ENCODE measurements at places on chromosomes 13 and 19. TPM values are rescaled to one million over a fixed set of nuclear protein-coding genes. Genes with fewer than 3 reads are reported as not detected.

DNA sequence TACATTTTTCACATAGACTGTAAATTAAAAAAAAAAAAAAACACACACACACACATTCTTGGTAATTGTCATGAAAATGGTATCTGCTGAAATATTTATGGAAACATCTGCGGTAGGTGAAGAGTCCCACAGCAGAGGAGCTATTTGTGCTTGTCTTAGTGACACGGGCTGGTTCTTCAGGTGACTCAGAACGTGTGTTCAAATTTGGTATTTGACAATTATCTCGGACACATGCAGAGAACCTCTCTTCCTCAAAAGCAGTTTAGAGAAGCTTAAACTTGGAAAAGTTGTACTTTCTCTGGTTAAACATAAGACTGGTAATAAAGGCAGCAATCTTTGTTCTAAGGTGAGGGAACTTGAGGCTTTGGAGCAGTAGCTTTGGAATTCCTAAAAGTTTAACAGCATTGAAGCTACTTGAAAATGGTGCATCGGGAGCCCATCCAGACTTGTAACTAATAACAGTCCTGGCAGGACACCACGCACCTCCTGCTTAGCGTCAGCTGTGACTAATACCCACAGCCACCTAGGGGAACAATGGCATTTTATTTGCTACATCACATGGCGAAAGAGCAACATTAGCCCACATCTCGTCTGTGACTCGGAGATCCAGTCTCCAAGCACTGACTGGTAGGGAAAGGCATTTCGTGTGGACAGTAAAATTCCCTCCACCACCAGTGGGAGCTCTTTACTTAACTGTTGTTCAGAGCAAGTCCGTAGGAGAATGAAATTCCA, 1505.1 kb upstream of the SLC10A2 start:
- H3K27ac ChIP-seq: no peak overlapping the region
- peak; percentile 79 for DNase-seq
- no peaks in the 10 kb centered on the region for H3K4me1 ChIP-seq
- H3K27me3 ChIP-seq: no peaks in the 10 kb centered on the region
- no peaks in the 10 kb centered on the region for H3K36me3 ChIP-seq

DNA sequence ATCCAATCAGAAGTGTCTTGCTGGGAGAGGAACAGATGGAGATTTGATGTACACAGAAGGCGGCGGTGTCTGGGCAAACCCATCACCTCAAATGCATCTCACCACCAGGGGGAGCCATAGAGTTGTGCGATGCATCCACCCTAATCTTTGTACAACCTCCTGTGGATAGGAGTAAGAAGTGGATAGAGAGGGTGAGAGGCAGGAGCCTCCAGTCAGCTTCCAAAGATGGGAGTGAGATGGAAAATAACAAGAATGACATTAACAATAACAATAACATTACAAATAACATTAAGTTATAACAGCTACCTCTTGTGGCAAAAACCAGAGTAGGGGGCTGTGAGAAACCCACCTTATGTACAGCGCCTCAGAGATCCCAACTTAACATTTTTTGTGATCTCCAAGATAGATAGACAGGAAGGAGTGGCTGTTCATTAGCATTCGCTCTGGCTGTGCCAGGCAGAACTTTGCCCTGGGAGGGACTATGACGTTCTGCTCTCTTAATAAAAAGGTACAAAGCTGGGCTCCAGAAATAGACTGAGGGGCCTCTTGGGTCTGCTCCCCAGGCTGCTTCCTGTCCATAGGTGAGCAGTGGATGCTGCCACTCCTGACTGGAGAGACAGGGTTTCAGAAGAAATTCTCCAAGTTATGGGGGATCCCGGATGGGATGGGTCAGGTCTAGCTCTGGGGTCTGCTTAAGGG, 5.2 kb upstream of the CEACAM18 start:
- H3K36me3 ChIP-seq: no peaks in the 10 kb centered on the region
- H3K4me3 ChIP-seq: no peak overlapping the region
- peaks cover 4% of the 10 kb centered on the region for H3K4me1 ChIP-seq
- no peak overlapping the region for H3K27ac ChIP-seq
- peaks cover 5% of the 10 kb centered on the region for H3K27me3 ChIP-seq
- peak; percentile 59 for DNase-seq

The UQCRFS1 gene
- total RNA-seq: 45.8 TPM

- peaks cover 39% of the 10 kb centered on the region for H3K27me3 ChIP-seq
- no peaks in the 10 kb centered on the region for H3K36me3 ChIP-seq
- H3K4me3 ChIP-seq: no peak overlapping the region
These were observed 13.7 kb downstream of the LILRA1 start for GRCh38 chr19:54606891-54607784.

- no peak for DNase-seq
- no peak overlapping the region for H3K4me3 ChIP-seq
- H3K27ac ChIP-seq: no peak overlapping the region
- no peaks in the 10 kb centered on the region for H3K36me3 ChIP-seq
- H3K27me3 ChIP-seq: no peaks in the 10 kb centered on the region
These were observed 17.1 kb downstream of the GAS6 start for GRCh38 chr13:113846636-113847318.

The PSG1 gene
- not detected for total RNA-seq

- H3K4me3 ChIP-seq: no peak overlapping the region
- H3K36me3 ChIP-seq: no peaks in the 10 kb centered on the region
- no peak for DNase-seq
- no peaks in the 10 kb centered on the region for H3K27me3 ChIP-seq
- no peaks in the 10 kb centered on the region for H3K4me1 ChIP-seq
- H3K27ac ChIP-seq: no peak overlapping the region
These were observed 64.3 kb downstream of the SPRY2 start for GRCh38 chr13:80276371-80277289.
